HT1080 (cell line): ENCODE measurements at places on chromosomes 11 and 22. TPM values are rescaled to one million over a fixed set of nuclear protein-coding genes. Genes with fewer than 3 reads are reported as not detected.

The MOGAT2 gene
- total RNA-seq, result not detected in 2 replicates

The OR51Q1 gene
- not detected in 2 replicates for total RNA-seq

The C11orf86 gene
- not detected in 2 replicates for total RNA-seq

The KCNJ5 gene
- total RNA-seq, result not detected in 2 replicates

The SMIM35 gene
- total RNA-seq, result not detected in 2 replicates

The SYCE3 gene
- not detected in 2 replicates for total RNA-seq

The NEFH gene
- not detected in 2 replicates for total RNA-seq

The ANKK1 gene
- not detected in 2 replicates for total RNA-seq

The SLC1A2 gene
- not detected in 2 replicates for total RNA-seq

The PHETA2 gene
- not detected in 2 replicates for total RNA-seq

The PANX3 gene
- not detected in 2 replicates for total RNA-seq

The MMP12 gene
- total RNA-seq, result not detected in 2 replicates

The MPZL2 gene
- total RNA-seq, result 2.6 and 5.6 TPM in 2 replicates

The TRMT112 gene
- 471 and 628 TPM in 2 replicates for total RNA-seq

The C11orf65 gene
- not detected in 2 replicates for total RNA-seq

The C11orf52 gene
- not detected in 2 replicates for total RNA-seq

The TMPRSS13 gene
- total RNA-seq, result not detected in 2 replicates

The LIPT2 gene
- 2.9 and 3.7 TPM in 2 replicates for total RNA-seq

The CALCB gene
- total RNA-seq, result 0.19 TPM in 1 of 2 replicates, not detected in the other

The IL18 gene
- total RNA-seq, result 0.32 TPM in 1 of 2 replicates, not detected in the other
